Astrocyte of the spinal cord (primary cell): ENCODE measurements at places on chromosomes 1 and 21.

- peak; percentile 10 for DNase-seq
Observed at GRCh38 chr1:27491748-27492700, 2.1 kb upstream of the WASF2 start.

- DNase-seq: no peak
Observed at GRCh38 chr1:22163137-22163536, 20.2 kb upstream of the WNT4 start.

DNA sequence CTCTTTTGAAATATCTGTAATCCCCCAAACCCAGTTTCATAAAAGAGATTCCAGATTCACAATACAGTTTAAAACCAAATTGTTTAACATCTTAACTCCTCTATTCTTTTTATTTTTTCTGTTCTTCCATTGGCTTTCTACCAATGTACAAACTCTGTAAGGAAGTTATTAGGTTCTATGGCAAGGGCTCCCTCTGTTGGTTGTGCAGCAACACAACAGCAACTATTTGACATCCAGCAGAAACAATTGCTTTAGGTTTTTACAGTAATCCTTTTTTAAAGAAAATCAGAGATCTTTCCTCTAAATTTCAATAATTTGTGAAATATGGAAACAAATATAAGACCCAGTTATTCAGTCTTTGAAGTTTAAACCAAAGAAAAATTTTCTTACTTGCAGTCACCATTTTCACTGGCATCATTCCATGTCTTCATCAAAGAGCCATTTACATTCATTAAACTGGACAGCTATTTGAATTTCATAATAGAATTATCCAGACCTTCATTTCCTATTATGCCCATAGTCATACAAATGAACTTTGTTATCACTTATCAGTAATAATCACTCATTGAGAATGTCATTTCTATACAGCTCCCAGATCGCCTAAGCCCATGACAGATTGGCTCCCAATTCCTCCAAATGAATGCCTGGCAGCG, 46.5 kb upstream of the RNF11 start:
- peak; percentile 77 for DNase-seq

- no peak for DNase-seq
Observed at GRCh38 chr1:30783256-30783915, 25.8 kb upstream of the LAPTM5 start.

DNA sequence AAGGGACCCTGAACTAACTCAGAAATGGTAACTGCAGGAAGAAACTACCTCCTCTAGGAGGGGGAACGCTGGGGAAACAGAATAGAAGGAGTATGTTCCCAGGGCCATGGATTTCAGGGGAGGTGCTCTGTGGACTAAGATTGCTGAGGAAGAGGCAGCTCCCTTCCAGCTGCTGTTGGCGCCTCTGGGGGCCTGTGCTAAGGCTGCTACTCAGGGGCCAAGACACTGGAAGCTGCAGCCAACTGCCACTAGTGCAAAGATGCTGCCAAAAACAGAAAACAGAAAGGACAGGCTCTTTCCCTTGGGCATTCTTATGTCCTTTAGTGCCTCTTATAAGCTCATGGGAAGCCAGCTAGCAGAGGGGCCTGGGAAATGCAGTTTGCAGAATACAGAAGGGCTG, 58.0 kb upstream of the SGIP1 start:
- no peak for DNase-seq

GRCh38 chr1:9229549-9229948, 5.0 kb upstream of the H6PD start:
- no peak for DNase-seq

DNA sequence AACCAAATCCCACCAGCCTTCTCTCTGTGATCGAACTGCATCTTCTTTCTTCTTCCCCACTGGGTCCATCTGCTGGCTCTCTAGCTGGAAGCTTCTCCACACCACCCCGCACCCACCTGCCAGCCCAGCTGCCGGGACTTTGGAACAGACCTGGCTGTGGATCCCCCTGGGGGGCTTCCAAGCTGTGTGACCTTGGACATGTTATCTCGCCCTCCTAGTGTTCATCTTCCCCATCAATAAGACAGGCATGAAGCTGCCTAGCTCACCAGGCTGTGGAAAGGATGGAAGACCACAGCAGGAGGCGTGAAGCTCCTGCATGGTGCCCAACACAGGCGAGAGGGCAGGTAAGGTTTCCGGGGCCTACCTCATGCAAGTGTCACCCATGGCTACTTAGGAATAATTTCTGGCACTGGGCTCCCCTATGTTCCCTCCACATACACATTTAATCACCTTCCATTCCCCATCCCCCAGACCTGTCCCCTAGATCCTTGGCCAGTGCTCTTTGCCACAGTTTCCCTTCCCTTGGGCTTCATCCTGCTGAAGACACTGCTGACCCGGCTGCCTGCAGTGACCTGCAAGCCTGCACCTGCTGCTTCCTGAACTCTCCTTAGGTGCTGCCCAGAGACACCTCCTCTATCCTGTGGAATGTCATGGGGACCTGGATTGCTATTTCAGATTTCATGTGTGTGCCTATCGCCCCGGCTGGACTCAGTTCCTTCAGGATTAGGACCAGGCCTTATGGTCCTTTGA, 13.2 kb upstream of the C2CD2 start:
- DNase-seq: no peak

DNA sequence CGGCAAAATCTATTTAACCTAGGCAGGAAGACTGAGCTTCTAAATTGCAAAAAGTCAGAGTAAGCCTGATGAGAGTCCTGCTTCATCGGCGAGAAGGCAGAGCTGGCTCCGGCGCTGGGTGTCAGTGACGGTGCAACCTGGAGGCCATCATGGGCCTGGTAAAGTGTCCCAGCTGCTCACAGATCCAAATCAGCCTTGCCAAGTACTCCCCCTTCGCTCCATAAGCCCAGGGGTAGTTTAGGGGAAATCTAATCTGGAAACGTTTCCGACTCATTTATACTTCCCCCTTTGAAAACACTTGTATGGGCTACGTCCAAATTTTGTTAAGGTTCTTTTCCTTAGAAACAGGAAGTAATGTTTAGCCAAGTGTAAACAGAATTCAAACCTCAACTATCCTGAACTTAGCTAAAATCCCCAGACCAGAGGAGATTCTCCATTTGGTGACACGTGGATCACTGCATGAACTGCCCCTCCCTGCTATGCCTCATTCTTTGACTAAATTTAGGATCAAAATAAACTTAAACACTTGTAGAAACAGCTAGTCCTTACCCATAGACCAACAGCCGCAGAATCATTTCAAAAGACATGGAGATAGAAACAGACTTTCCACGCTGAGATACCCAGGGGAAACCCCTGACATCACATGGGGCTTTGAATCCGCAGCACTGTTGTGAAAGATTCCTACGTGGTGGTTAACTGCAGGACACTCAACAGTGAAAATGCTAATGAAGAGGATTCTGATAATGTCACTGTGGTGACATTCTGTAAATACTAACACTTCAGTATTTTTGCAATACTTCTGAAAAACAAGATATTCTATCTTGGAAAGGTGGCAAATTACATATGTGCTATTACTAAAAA, 172.7 kb downstream of the TGFBR3 start:
- DNase-seq: peak; percentile 19

- DNase-seq: no peak
Observed at GRCh38 chr1:30129421-30130055, 593.8 kb downstream of the MATN1 start.

- DNase-seq: no peak
Observed at GRCh38 chr21:29008367-29008766, 10.8 kb downstream of the RWDD2B start.

DNA sequence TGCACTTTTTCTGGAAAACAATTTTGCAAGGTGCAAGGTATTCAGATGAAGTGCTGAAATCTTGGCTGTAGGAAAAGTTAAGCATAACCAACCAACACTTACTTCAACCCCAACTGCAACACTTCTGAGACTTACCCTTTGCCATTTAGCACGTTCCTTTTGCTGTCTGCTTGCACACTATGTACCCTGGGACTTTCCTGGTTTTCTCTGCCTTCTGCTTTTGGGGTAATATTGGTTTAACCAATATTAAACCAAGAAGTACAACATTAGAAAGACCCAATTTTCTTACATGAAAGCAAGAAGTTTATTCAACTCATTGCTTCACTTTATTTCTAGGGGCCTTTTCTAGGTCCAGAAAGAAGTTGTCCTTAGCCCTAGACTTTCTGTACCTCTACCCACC, 193.0 kb downstream of the HLX start:
- DNase-seq: no peak

DNA sequence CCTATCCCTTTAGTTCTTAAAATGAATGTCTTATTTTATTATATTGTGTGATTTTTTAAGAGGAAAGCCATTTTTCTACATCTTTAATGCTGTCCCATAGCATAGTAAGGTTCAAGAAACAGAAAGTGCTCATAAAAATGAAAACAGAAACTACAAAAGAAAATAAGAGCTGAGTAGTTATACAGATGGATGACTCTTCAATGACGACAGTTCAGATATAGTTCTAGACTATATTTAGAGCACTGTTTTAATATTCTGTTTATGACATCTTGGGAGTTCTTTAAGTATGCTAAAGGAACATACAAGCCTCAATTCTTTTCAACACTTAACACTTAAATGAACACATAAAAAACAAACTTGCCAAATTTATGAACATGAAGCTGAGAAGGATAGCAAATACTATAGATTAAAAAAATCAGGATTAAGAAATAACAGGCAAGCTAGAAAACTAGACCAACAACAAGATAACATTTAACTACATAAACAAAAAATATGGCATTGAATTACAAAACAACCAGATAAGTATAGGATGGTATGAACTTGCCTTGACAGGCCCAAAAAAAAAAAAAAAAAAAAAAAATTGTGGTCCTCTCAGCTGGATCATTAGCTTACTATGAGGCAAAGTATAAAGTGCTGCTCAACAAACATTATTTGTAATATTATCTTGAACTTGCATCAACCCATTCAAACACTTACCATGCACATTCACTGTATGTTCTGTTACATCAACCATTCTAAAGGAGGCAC, 87.9 kb downstream of the ZZZ3 start:
- no peak for DNase-seq

DNA sequence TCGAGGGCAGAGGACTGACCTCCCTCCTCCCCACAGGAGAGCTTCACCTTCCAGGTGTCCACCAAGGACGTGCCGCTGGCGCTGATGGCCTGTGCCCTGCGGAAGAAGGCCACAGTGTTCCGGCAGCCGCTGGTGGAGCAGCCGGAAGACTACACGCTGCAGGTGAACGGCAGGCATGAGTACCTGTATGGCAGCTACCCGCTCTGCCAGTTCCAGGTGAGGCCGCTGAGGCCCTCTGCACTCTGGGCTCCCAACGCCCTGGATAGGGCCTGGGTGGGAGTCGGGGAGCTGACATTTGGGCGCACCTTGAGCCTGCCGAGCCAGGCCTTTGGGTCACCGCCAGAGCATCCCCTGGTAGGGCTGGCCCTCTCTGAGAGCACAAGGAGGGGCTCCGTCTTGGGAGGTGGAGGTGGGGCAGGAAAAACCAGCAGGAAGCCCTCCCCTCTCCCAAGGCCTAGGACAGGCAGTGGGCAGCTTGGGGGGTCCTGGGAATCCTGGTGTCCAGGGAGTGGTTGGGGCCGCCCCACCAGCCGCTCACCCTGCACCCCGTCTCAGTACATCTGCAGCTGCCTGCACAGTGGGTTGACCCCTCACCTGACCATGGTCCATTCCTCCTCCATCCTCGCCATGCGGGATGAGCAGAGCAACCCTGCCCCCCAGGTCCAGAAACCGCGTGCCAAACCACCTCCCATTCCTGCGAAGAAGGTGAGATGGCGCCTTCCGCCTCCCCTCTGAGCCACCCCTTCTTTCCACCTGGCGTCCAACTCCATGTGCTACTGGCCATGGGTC, 65.1 kb downstream of the PIK3CD start:
- no peak for DNase-seq

DNA sequence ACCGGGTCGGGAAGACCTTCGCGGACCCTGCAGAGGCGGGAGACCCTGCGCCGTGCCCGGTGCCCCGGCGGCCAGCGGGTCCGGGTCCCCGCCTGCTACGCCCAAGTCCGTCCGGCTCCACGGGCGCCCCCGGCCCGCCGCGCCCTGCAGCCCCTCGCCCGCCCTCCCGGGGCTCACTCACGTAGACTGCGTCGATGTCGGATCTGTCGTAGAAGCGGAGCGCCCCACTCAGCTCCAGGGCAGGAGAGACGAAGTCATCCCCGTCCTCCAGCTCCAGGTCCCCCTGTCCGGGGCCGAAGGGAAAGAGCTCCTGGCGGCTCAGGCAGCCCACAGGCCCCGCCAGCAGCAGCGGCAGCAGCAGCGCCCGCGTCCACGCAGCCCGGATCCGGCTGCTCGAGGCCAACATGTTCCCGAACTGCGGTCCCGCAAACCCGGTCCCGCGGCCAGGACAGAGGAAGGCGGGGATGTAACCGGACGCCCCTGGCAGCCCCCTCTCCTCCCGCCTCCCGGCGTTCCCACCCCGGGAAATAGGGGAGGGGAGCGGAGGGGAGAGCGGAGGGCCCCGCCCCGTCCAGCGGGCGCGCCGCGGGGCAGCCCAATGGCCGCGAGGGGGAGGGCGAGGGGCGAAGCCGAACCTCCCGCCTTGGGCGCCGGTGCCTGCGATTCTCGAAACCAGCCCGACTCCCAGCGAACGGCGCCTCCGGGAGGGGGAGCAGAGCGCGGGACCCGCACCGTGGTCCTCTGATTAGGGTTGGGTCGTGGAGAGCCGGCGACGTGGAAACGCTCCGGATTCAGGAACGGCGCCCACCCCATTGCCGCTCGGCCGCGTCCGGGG, at the start of gene NID1:
TSS of gene NID1 (minus strand) at position 417 of the 835 bp plus-strand sequence. CDS start at position 406, 11 bp downstream.
- DNase-seq: peak; percentile 88

DNA sequence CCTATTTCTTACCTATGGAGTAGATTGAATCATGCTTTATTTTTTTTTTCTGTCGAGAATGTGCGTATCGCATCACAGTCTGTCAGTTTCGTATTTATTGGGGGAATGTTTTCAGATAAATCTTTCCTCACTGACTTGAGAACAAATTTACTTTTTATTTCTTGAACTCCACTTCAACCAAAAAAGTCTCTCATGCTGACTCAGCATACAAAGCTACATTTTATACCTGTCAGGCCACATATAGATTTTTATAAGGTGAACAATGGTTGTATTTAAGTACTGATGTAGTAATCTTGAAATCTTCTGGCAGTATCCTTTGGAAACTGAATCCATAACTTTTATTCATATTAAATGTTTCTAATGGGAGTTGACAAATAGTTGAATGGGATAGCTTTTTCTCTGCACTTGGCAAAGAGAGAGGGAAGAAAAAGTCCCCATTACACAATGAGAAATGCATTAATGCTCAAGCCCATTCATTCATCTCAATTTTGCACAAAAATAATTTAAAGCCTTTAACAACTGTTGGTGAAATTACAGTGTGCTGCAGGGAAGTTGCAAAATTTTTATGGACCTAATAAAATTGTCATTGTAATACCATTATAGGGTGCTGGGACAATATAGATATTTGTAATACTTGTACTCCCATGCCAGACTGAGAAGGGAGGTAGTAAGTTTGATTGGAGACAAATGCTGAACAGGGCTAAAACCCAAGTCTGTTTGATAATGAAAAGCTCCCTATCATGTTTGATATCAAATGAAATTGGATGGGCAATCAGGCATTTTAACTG, 367.6 kb downstream of the HLX start:
- DNase-seq: no peak

- DNase-seq: no peak
Observed at GRCh38 chr1:119032986-119033385, 44.8 kb upstream of the TBX15 start.

GRCh38 chr1:240511789-240512188, 100.2 kb downstream of the GREM2 start:
- DNase-seq: no peak

GRCh38 chr1:194387531-194387930, 1201.1 kb upstream of the B3GALT2 start:
- no peak for DNase-seq
